ENCODE measurements at places on chromosomes 11 and 22.
A peak's percentile ranks its signal among the peaks of the same experiment; 100 is the strongest.

- no peak for DNase-seq
Measured at GRCh38 chr22:45726081-45726480, 54.4 kb downstream of the ATXN10 start.

- no peak for DNase-seq
Measured at GRCh38 chr22:26550498-26551033, 38.3 kb upstream of the TFIP11 start.

DNA sequence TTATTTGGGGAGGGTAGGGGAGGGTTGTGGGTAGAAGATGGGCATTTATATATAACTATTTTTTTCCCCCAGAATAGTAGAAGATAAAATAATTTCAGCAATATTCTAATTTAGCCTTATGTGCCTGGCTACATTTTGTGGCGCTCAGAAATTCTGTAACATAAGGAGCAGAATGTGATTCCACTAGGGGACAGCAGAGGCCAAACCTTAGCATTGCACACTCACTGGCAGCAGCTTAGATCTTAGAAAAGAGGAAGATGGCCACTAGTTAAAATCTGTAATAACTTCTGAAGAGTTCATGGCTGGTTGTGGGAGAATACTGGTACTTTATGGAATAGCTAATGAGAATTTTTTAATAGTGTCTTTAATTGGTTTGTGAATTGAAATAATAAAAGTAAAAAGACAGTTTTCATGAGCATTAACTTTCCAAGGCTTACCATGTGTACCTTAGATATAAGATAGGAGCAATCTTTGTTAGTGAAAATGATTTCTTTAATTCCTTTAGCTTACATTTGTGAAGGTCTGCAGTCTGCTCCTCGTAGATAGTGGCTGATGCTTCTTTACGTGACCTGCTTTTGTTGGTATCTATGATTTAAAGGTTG lies 33.1 kb downstream of the DDX10 start:
- peak; percentile 4 for DNase-seq

- no peak for DNase-seq
Measured at GRCh38 chr11:686451-687243, 8.4 kb downstream of the DEAF1 start.

GRCh38 chr22:46681010-46681409 lies 57.0 kb downstream of the CERK start:
- DNase-seq: no peak

- DNase-seq: no peak
Measured at GRCh38 chr11:10412266-10412665, 42.8 kb upstream of the AMPD3 start.

- no peak for DNase-seq
Measured at GRCh38 chr11:134277183-134278001, 1.2 kb downstream of the GLB1L3 start.

DNA sequence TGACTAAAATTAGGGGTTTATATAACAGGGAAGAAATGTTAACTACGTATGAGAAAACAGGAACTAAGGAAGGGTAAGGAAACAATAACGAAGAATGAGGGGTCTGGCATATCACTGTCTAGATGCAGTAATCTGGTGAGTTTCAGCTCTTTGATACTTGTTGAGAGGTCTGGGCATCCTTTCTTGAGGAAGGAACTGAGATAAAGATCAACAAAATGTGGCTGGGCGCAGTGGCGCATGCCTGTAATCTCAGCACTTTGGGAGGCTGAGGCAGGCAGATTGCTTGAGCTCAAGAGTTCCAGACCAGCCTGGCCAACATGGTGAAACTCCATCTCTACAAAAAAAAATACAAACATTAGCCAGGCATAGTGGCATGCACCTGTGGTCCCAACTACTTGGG lies 2.7 kb downstream of the DCDC1 start:
- no peak for DNase-seq

- no peak for DNase-seq
Measured at GRCh38 chr22:44369293-44369661, 56.5 kb upstream of the SHISAL1 start.

GRCh38 chr11:62140304-62141110 lies 16.7 kb downstream of the INCENP start:
- DNase-seq: no peak

GRCh38 chr22:23221351-23221804 lies 41.1 kb downstream of the BCR start:
- no peak for DNase-seq

- no peak for DNase-seq
Measured at GRCh38 chr11:5500393-5500801, 9.4 kb downstream of the UBQLN3 start.

DNA sequence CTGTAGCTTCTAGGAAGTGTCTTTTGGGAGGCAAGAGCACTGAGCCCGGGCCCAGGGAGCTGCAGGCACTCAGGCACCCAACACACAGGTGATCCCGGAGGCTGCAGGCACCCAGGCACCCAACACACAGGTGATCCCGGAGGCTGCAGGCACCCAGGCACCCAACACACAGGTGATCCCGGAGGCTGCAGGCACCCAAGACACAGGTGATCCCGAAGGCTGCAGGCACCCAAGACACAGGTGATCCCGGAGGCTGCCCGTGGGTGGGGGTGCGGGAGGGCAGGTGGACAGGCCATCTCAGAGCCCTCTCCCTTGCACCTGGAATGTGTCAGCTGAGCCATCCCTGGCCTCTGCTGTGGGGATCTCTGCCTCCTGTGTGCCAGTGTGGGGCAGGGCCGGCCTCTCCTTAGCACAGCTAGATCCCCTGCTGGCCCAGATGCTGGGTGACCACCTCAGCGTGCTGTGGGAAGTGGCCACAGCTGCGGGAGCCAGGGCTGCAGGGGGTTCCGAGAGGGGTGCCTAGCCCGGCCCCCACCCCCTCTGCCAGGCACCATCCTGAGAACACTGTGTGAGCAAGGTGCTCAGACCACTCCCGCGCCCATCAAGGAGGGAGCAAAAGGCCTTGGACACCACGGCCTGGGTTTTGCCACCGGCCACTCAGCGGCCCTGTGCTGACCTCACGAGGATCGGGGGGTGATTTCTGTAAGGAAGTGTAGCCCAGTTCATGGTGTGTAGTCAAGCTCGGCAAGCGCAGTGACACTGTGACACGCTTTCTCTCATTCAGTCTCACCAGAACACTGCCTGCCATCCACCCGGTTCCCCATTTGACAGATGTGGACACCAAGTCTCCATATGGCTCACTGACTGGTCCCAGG lies 14.2 kb downstream of the MRGPRG start:
- DNase-seq: no peak

- no peak for DNase-seq
Measured at GRCh38 chr22:28025333-28025732, 106.3 kb upstream of the PITPNB start.

DNA sequence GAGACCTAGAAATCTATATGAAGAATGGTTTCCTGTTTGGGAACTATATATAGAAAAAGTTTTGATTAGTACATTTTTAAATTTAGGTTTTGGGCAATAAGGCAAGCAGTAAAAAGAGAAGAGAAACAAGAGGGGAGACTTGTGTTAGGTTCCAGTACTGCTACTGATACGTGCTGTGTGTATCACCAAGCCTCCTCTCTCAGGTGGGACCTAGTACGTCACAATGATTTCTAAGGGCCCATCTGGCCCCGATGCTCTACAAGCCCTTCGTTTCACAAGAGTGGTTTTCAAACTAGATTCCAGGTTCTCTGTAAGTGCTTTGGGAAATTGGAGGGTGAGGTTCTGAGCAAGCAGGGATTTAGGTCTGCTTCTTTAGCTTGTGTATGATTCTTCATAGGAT lies 39.2 kb downstream of the USP35 start:
- DNase-seq: no peak

DNA sequence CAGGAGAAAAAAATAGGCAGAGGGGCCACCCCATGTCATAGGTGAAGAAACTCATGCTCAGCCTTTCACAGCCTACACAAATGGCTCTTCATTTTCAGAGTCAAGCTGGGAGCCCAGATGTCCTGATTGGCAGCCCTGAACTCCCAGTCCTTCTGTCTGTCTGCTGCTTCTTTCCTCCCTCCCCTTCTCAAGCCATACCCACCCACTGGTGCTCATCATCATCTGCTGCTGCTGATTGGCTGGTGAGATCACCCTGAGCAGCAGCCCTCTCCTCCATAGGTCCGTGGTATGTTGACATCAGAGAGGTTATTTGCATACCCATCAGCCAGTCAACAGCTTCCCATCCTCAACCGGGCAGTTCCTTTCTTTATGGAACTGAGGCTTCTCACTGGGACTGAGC lies 46.1 kb upstream of the PRDM11 start:
- DNase-seq: no peak

- no peak for DNase-seq
Measured at GRCh38 chr22:29723766-29724165, 4.0 kb downstream of the CABP7 start.

- no peak for DNase-seq
Measured at GRCh38 chr11:63551889-63552266, 11.3 kb downstream of the PLAAT2 start.

DNA sequence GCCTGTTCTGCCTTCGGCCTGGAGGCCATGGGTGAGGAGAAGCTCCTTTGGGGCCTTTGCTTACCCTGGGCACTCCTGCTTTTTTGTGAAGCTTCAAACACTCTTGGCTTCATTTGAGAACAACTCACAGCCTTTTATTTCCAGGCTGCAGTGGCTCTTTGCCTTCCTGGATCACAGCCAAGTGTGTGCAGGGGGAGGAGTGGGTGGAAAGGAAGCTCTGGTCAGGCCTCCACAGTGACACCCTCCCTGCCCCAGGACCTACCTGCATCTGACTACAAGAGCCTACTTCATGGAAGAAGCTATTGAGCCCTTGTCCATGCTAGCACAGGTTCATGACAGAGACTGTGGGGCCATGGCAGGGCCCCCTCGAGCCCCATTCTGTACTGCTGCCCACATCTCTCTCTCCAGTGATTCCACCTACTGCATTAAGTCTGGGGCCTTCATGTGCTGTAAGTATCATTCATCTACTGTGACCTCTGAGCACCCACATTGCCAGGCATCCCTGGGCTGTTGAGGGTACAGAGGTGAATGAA lies 52.3 kb downstream of the GAB4 start:
- DNase-seq: no peak

- DNase-seq: no peak
Measured at GRCh38 chr11:21254790-21255189, 585.4 kb downstream of the NELL1 start.

DNA sequence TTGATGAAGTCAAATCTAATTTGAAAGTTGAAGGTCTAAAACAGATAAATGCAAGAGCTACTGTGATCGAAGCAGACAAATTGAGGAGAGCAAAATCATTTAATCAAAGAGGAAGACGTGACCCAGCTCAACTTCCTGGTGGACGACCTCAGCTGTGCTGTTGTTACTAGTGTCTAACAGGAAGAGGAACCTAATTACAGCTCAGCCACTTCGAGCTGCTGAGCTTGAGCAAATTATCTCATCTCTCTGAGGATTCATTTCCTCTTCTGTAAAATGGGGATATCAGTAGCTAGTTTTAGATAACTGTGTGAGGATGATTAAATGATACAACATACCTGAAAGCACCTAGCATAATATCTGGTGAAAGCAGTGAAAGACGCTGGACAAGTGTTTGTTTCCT lies 48.6 kb upstream of the OLFML1 start:
- DNase-seq: no peak

- DNase-seq: no peak
Measured at GRCh38 chr11:44165432-44165831, 70.0 kb downstream of the EXT2 start.

- no peak for DNase-seq
Measured at GRCh38 chr11:46290598-46291309, 13.3 kb downstream of the CREB3L1 start.

DNA sequence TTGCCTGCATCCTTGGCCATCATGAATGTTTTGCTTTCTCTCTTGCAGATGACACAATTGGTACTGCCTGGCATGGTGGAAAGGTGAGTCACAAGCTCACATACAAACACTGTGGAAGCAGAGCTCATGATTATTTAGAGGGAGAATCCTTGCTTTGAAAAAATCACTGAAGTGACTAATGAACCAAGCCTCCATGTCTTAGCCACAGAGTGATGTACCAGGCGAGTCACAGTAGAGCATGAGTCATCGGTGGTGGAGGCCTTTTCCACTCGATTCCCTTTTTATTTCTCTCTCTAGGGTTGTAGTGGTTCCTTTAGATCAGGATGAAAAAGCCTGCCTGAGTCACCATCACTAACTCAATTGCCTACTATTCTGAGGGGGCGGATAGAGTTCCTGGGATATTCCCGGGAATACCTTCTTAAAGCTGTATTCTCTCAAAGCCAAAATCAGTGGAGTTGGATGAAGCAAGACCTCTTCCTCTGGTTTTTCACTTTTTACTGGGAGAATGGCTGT lies 49.6 kb upstream of the ALKBH3 start:
- DNase-seq: peak; percentile 13

- DNase-seq: no peak
Measured at GRCh38 chr11:41446566-41446965, 12.9 kb downstream of the LRRC4C start.

DNA sequence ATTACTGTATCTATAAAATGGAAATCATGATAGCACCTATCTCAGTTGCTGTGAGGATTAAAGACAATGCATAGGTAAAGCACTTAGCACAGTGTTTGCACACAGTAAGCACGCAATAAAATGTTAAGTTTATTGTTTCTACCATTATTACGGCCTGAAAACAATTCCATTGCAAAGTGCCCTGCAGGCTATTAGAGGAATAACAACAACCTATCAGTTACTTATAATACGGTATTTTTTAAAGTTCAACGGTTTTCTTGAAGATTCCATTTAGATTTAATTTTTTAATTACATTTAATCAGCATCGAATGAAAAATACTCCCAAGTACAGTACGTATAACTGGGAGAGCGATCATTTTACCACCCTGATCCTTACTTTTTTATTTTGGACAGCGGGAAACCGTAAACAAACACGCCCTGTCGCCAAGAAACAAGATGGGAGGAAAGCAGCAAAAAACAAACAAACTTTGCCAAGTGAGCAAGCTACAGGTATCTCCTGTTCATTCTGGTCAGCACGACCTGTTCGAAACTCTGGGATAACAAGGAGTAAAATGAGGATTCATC lies 893 bp downstream of the SLC36A4 start:
- no peak for DNase-seq

- DNase-seq: no peak
Measured at GRCh38 chr22:36107436-36107835, 53.1 kb downstream of the APOL3 start.

GRCh38 chr11:12234221-12234620 lies 123.8 kb downstream of the MICAL2 start:
- DNase-seq: no peak

- DNase-seq: no peak
Measured at GRCh38 chr11:112903340-112903739, 57.9 kb upstream of the NCAM1 start.

DNA sequence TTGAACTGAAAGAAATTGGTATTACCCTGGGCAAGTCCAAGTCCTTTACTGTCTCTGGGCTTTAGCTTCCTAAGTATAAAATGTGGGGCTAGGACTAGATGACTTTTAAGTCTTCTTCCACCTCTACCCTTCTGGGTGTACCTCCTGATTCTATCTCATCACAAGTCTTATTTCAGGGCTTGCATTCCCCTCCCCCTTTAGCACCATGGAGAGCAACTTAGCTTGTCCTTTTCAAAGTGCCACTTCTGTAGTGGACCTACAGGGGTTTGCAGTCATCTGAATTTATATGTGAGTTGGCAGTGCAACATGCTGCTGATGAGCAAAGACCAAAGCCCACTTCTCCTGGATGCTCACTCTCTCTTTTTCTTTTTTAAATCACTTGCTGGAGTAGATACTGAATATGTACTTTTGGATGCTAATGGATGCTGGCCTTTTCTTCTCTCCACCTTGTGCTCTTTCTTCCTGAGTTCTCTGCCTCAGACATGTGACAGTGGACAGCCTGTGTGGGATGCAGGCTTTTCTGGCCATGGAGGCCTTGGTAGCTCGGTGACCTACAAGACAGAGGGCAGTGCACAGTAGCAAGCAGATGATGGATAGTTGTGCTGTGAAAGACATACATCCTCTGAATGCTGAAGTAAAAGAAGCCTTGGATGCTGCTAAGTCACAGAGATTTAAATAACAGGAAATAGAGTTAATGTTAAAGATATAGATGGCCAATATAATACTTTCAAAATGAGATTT lies 185.0 kb downstream of the NELL1 start:
- DNase-seq: no peak
